ENCODE measurements at places on chromosomes 1 and 21. TPM values are rescaled to one million over a fixed set of nuclear protein-coding genes. Genes with fewer than 3 reads are reported as not detected.

Gene SYT14
- total RNA-seq, result 0.05 TPM

Gene ANKRD34A
- total RNA-seq, result 0.22 TPM

Gene FAM78B
- total RNA-seq, result 0.35 TPM

Gene RPF1
- total RNA-seq, result 33.7 TPM

Gene RGS7
- not detected for total RNA-seq

Gene DYNLT5
- total RNA-seq, result not detected

Gene S100A10
- 2,546 TPM for total RNA-seq

Gene TIPRL
- total RNA-seq, result 34.7 TPM

Gene KLF17
- total RNA-seq, result 0.67 TPM

Gene DNAJC6
- total RNA-seq, result 4.8 TPM

Gene WDR64
- total RNA-seq, result not detected

Measured in A549 treated with GW870086 at 1 μM for 4 hours (cell line).